ENCODE measurements at places on chromosomes 3 and 15. TPM values are rescaled to one million over a fixed set of nuclear protein-coding genes. Genes with fewer than 3 reads are reported as not detected.

Gene KLHL40
- not detected for total RNA-seq

Gene POLR2M
- total RNA-seq = 83.0 TPM

Gene KBTBD13
- total RNA-seq = not detected

DNA sequence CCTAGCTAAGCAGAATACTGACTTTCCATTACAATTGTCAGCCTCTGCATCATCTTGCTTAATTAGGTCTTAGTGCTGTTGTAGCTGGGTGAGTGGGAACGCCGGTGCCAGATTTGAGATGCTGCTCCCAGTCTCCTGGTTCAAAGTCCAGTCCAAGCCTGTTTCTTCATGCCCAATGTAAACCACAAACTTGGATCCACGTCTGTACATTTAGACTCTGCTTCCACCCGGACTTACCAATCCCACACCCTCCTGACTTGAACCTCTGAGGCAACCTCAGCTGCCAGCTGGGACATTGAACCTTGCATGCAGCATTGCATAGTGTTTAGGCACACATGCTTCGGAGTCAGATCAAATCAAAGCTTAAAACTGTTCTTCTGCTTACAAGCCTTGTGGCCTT is 43.0 kb downstream of the BCL2L10 start:
- DNase-seq = no peak
- peaks cover 2% of the 10 kb centered on the region for H3K36me3 ChIP-seq
- H3K4me1 ChIP-seq = no peaks in the 10 kb centered on the region
- no peak overlapping the region for H3K4me3 ChIP-seq
- no peak overlapping the region for H3K27ac ChIP-seq

GRCh38 chr3:36877930-36878685 is 66.7 kb downstream of the TRANK1 start:
- no peak overlapping the region for H3K27ac ChIP-seq
- H3K27me3 ChIP-seq = no peaks in the 10 kb centered on the region
- no peaks in the 10 kb centered on the region for H3K36me3 ChIP-seq
- H3K4me3 ChIP-seq = no peak overlapping the region
- H3K4me1 ChIP-seq = no peaks in the 10 kb centered on the region

GRCh38 chr3:42345811-42346210 is 64.6 kb downstream of the LYZL4 start:
- H3K36me3 ChIP-seq = no peaks in the 10 kb centered on the region
- H3K4me3 ChIP-seq = no peak overlapping the region
- no peaks in the 10 kb centered on the region for H3K4me1 ChIP-seq
- no peaks in the 10 kb centered on the region for H3K27me3 ChIP-seq

DNA sequence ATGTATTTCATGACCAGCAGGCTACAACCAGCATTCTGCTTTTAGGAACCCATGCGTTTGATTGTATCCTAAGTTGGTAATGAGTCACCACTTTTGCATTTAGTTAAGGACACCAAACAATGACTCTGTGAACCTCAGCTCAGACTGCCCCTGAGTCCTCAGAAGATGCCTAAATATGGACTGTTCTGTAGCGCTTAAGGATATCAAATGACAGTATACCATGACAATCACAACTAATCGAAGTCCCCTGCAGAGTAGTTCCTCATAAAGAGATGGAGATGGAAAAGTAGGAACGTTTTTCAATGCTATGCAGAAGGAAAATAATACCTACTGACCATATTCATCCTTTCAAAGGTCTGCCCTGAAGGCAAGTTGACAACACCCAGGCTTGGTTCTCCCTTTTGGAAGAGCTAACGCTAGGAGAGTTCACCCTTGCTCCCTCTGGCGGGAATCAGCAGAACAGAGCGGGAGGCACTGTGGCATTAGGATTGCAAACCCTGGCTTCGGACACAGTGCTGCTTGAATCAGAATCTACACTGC is 508.6 kb downstream of the FHIT start:
- H3K27me3 ChIP-seq = no peaks in the 10 kb centered on the region
- no peaks in the 10 kb centered on the region for H3K36me3 ChIP-seq
- H3K4me3 ChIP-seq = no peak overlapping the region
- peaks cover 4% of the 10 kb centered on the region for H3K4me1 ChIP-seq
- no peak overlapping the region for H3K27ac ChIP-seq

- H3K27ac ChIP-seq = no peak overlapping the region
- H3K4me3 ChIP-seq = no peak overlapping the region
- no peaks in the 10 kb centered on the region for H3K27me3 ChIP-seq
- H3K4me1 ChIP-seq = no peaks in the 10 kb centered on the region
- DNase-seq = no peak
- H3K36me3 ChIP-seq = no peaks in the 10 kb centered on the region
Observed at GRCh38 chr15:97875513-97876280, 84.8 kb upstream of the ARRDC4 start.

GRCh38 chr3:112469671-112470070 is 29.6 kb downstream of the BTLA start:
- H3K36me3 ChIP-seq = no peaks in the 10 kb centered on the region
- no peak overlapping the region for H3K27ac ChIP-seq
- H3K27me3 ChIP-seq = peaks cover 6% of the 10 kb centered on the region
- no peak overlapping the region for H3K4me3 ChIP-seq

- no peaks in the 10 kb centered on the region for H3K4me1 ChIP-seq
- no peaks in the 10 kb centered on the region for H3K36me3 ChIP-seq
- no peak for DNase-seq
- H3K27me3 ChIP-seq = no peaks in the 10 kb centered on the region
- no peak overlapping the region for H3K27ac ChIP-seq
Observed at GRCh38 chr3:109339714-109340648, 2.6 kb upstream of the DPPA4 start.

- H3K27me3 ChIP-seq = peaks cover 49% of the 10 kb centered on the region
- H3K36me3 ChIP-seq = no peaks in the 10 kb centered on the region
- H3K4me1 ChIP-seq = no peaks in the 10 kb centered on the region
- H3K27ac ChIP-seq = no peak overlapping the region
Observed at GRCh38 chr3:45330510-45331295, 57.7 kb upstream of the LARS2 start.

DNA sequence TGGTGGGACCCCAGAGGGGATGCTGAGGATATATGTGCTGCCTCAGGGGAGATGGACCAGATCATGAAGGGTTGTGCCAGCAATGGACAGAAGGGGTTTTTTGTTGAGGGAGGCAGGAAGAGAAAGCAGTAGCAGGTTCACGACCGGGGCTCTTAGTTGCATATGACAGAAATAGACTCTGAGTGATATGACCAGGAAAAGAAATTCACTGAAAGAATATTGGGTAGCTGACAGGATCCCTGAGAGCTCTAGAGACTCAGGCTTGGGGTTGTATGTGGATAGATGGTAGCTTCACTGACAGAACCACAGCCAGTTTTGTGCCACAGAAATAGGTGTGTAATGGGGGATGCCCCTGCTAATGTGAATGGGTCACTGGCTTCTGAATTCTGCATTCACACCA is 241.6 kb downstream of the ZNF621 start:
- no peaks in the 10 kb centered on the region for H3K36me3 ChIP-seq
- no peaks in the 10 kb centered on the region for H3K4me1 ChIP-seq
- no peak overlapping the region for H3K27ac ChIP-seq
- H3K27me3 ChIP-seq = no peaks in the 10 kb centered on the region
- DNase-seq = no peak

- peak; percentile 50 for DNase-seq
- H3K27ac ChIP-seq = no peak overlapping the region
- no peak overlapping the region for H3K4me3 ChIP-seq
- no peaks in the 10 kb centered on the region for H3K27me3 ChIP-seq
- no peaks in the 10 kb centered on the region for H3K36me3 ChIP-seq
- H3K4me1 ChIP-seq = no peaks in the 10 kb centered on the region
Observed at GRCh38 chr3:1183320-1184048, 90.7 kb downstream of the CNTN6 start.

DNA sequence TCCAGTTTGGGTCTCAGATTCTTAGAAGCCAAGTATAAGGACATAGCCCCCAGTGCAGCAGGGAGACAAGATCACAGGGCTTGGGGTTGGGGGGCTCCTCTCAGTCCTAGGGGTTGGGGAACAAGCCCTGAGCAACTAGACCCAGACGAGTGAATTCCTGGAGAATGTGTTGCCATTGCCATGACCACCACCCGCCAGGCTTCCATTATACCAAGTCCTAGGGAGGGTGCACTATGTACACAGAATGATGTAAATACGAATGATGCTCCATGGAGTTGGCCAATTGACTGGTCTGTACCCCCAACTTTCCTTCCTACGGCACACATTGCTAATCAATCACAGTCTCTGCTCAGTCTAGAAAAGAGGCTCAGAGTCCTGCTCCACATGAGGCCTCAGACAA is 8.8 kb downstream of the IQCF1 start:
- H3K4me3 ChIP-seq = no peak overlapping the region
- no peak overlapping the region for H3K27ac ChIP-seq
- H3K36me3 ChIP-seq = no peaks in the 10 kb centered on the region
- DNase-seq = no peak
- H3K27me3 ChIP-seq = peaks cover 6% of the 10 kb centered on the region

- peaks cover 2% of the 10 kb centered on the region for H3K27me3 ChIP-seq
- H3K4me1 ChIP-seq = peaks cover 5% of the 10 kb centered on the region
- no peaks in the 10 kb centered on the region for H3K36me3 ChIP-seq
- no peak for DNase-seq
Observed at GRCh38 chr3:8597219-8597853, 47.3 kb downstream of the SSUH2 start.
